ENCODE measurements at places on chromosomes 6 and 20. TPM values are rescaled to one million over a fixed set of nuclear protein-coding genes. Genes with fewer than 3 reads are reported as not detected.

GRCh38 chr20:15265581-15266309 is 928.3 kb upstream of the FLRT3 start:
- DNase-seq, result no peak

The AVP gene
- total RNA-seq, result not detected

DNA sequence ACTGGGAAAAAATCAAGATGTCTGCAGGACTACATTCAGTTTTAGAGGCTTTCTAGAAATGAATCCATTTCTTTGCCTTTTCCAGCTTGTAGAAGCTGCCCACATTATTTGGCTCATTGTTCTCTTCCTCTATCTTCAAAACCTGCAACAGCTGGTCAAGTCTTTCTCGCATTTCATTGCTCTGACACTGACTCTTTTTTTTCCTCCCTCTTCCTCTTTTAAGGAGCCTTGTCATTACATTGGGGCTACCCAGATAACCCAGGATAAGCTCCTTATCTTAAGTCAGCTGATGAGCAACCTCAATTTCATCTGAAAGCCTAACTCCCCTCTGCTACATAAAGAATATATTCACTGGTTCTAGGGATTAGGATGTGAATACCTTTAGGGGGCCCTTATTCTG is 53.2 kb upstream of the CEP162 start:
- no peak for DNase-seq

The FLRT3 gene
- 2.1 TPM for total RNA-seq

Measured in H9 (cell line).